ENCODE measurements at places on chromosomes 16 and 17.

DNA sequence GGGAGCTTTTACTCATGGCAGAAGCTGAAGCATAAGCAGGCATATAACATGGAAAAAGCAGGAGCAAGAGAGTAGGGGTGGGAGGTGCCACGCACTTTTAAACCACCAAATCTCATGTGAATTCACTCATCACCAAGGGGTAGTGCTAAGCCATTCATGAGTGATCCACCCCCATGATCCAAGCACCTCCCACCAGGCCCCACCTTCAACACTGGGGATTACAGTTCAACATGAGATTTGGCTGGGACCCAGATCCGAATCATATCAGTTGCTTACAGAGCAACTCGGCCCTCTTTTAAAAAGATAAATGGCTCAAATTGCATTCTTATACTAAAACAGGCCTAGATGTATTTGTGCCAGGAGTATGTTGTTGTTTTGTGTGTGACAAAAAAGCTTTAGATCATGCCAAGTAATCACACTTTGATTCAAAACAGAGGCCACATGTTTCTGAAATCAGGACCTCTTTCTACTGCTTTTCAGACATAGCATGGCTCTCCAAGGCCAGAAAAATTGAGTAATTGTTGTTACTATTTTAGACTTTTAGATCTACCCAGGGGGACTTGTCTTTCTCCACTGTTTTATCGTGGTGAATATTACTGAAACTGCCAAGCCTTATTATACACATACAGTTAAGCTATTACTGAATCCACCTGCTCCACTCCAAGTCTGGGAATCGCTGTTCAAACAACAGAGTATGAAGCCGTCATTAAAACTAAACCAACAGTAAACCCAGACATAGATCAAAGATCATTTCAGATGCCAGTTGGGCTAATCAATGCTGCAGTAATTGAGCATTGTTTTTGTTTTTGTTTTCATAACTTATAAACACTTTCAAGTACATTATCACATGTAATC lies 163.3 kb downstream of the KCNJ2 start:
- DNase-seq = no peak

DNA sequence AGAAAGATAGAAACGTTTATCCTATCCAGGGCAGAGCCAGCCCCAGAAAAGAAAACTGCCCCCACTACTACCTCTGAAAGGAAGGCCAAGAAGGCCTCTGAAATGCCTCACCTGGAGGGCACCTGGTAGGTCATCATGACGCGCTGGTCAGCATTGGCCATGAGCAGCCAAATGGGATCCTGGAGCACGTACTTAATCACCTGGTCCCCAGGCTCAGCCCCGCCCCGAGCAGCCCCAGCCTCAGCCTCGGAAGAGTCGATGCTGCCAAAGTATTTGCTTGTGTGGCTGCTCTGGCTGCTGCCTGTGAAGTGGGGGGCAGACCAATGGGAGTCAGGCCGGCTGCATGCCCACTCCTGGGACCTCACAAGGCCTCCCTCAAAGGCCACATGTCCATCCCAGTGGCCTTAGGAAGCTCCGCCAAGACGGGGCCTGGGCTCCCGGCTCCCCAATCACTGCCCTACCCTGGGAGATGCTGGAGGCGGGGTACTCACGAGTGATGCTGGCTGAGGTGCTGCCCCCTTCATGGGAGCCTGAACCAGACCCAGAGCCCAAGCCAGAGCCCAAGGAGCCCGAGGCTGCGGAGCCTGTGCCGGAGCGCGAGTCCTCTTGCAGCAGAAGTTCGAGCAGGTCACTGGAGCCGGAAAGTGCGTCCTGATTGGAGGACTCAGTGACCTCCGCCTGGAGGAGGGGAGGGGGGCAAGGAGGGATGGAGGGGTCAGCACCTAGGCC lies 9.9 kb downstream of the PER1 start:
- DNase-seq = no peak

DNA sequence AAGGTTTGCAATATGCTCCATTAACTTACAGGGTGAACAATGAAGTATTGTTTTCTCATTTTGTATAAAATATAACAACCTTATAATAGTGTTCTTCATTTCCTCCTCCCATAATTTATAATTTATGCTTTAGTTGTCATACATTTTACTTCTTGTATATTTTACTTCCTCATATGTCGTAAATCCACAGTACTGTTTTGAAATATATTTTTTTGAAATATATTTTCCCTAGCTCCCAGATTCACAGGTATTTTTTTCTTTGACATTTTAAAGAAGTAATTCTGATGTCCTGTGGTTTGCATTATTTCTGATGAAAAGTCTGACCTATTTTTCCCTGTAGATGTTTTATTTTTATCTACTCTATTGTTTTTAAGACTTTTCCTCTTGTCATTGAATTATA lies 52.7 kb downstream of the VMP1 start:
- DNase-seq = no peak

DNA sequence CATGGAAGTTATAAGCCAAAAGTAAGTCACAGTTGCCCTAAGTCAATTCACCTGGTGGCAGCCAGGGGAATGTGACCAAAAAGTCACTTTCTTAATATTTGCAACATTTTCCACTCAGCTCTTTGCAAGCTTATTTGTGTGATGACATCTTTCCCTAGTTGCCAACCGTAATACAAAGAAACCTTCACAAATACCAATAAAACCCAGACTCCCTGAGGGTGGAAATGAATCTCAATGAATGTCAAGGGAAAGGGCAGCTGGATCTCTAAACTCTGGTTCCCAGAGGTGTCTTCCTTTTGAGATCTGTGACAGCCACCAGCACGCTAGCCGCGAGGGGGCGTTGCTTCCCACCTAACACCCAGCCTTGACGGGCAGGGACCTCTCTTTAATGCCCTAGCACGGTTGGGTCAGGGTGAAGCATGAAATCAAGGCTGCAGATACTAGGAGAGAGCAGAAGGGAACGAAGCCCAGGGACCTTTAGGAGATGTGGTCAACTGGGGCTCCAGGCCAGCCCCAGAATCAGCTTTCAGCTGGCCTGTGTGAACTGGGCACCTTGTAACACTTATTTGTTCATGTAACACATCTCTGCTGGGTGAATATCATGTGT lies 82.2 kb downstream of the CMC2 start:
- DNase-seq = peak; percentile 5

GRCh38 chr16:68445458-68445857 lies 2.9 kb downstream of the SMPD3 start:
- DNase-seq = peak; percentile 37

DNA sequence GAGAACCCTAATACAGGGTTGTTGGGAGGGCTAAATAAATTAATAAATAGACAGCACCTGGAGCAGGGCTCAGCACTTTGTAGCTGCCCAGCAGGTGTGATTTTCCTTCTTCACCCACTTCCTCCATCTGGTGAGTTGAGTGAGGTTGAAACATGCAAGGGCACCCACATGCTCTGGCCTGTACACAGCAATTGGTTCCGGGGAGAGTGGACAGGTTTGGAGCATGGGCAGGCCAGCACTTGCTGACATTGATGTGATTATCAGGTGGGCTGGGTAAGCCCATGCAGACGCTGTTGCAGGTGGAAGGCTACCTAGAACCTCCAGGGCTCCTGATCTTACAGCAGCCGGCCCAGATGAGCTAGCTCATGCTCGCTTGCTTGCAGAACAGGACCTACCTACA lies 1.3 kb upstream of the MRTFB start:
- DNase-seq = no peak

DNA sequence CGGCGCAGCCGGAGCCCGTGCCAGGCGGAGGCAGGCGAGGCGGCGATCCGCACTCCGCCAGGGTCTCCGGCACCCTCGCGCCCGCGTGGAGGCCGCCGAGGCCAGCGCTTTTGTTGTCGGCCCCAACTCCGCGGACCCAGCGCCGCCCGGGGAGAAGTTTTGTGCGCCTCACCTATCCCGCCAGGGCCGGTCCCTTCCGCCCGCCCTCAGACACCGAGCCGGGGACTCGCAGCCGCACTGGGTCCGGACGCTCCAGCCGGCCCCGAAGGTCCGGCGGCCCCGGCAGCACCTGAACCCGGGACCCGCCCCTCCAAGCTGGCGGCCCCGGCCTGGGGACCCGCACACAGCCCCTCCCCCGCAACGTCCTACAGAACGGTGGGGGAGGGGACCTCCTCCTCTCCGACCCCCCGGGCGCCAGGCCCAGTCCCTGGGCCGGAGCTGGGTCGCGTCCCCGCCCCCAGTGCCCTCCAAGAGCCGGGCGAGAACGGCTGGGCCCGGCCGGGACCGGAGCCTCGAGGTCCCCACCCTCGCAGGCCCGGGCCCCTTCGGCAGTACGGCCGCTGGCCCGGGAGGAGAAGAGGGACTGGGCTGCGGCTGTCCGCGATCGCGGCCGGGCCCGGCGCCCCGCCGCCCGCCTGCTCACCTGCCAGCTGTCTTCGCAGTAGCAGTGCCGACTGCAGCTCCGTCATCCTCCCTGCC lies 698 bp downstream of the UBE2G1 start:
- DNase-seq = peak; percentile 23

GRCh38 chr16:79618041-79618691 lies 17.6 kb upstream of the MAF start:
- DNase-seq = no peak

Data from NCI-H446 (cell line).